Activated CD4-positive, alpha-beta T cell treated with anti-CD3 and anti-CD28 coated beads, Interleukin-2, amount 50 U/mL, for 24 hours (primary cell): ENCODE measurements at places on chromosomes 2 and 18.

DNA sequence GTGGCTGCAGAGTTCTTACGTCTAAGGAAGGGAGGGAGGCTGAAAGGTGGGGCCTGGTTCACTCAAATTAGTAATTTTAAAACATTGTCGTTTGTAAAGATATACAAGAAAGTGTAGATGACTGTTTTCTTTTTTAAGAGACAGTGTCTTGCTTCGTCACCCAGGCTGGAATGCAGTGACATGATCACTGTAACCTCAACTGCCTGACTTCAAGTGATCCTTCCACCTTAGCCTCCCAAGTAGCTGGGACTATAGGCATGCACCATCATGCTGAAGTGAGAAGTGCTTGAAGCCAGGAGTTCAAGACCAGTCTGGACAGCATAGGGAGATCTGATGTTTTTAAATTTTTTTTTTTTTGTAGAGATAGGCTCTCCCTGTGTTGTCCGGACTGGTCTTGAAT lies 52.9 kb downstream of the HNRNPLL start:
- DNase-seq = no peak

DNA sequence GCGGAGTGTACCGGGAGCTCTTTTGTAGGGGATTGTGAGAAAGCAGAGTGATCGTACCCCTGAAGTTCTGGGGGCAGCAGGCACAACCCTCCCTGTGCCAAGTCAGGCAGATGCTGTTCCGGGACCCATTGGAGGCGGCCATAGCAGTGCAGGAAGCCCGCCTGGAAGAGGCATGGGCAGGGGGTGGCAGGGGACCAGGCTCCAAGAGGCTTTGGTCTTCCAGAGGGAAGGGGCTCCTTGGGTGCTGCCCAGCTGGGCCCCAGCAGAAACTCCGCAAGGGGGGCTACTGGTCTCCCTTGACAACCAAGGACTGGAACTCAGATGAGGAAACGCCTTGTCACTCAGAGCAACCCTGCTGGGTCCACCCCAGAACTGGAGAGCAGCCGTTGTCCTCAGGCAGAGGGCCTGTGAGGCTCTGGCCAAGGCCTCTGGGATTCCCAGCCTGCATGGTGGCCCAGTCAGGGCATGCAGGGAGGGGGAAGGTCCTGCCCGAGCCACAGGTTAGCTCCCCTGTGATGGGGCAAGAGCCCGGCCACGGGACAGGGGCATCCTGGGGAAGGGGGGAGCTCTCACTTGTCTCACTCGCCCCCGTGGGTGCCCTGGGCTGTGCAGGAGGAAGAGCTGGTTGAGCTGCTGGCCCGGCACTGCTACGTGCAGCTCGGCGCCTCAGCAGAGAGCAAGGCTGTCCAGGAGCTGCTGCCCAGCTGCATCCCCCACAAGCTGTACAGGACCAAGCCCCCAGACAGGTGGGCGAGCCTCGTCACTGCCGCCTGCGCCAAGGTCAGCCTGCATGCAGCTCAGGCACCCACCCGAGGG lies 21.0 kb upstream of the GPR17 start:
- DNase-seq = no peak

DNA sequence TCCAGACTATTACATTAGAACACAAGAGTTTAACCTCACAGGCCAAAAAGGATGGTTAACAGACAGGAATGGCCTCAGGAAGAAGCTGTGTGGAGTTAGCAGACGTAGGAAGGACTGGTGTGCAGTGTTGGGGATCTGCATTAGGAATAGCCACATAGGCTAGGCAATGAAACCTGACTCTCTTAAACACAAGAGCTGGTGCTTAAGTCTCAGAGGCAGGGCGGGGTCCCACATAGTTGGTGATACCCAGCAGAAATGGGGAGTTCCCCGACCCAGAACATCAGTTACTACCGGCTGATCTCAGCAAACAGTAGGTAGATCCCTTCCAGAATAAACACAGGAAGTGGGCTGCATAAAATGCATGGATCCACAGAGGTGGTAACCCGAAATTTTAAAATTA lies 64.1 kb downstream of the CCDC93 start:
- no peak for DNase-seq

DNA sequence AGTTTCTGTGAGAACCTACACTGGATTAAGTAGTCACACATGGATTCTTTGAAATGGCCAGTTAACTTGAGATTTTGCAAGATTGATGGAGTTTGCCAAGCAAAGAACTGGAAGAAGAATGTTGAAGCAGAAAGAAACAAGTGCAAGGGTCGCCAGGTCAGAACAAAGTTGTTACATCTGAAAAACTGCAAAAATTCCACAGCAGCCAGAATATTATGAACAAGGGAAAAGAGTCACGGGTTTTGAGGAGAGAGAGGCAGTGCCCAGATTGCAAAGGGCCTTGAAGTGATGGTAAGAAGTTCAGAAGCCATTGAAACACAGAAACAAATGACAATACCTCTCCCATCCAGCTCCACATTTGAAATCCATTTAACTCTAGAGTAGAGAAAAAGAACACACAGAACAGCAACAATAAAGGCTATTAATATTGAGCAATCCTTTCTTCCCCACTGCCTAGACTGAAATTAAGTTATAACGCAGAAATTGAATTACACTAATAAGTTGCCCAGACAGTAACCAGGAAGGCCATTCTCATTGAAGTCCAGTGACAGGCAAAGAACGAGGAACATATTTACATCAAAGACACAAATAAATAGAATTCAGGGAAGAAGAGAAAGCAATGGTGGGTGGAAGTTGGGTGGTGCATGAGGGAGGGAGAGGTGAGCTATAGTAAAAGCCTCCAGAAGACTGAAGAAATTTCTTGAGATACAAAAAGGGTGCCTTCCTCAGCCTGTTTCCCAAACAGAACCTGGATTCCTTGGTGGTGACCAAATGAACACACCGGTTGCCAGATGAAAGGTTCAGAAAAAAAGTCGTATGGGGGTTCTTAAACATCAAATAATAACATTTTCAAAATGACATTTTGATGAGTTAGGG lies 80.6 kb downstream of the ARHGAP15 start:
- DNase-seq = no peak

- DNase-seq = no peak
These were observed 50.5 kb upstream of the HPCAL1 start for GRCh38 chr2:10252224-10252623.
